ENCODE measurements at places on chromosomes 11 and 22. TPM values are rescaled to one million over a fixed set of nuclear protein-coding genes. Genes with fewer than 3 reads are reported as not detected.
A peak's percentile ranks its signal among the peaks of the same experiment; 100 is the strongest.

- H3K4me3 ChIP-seq, result no peak overlapping the region
- no peaks in the 10 kb centered on the region for H3K27me3 ChIP-seq
- H3K27ac ChIP-seq, result no peak overlapping the region
- DNase-seq, result no peak
- no peaks in the 10 kb centered on the region for H3K4me1 ChIP-seq
These were observed 70.2 kb downstream of the NOX4 start for GRCh38 chr11:89420981-89421380.

- no peaks in the 10 kb centered on the region for H3K36me3 ChIP-seq
- no peak overlapping the region for H3K27ac ChIP-seq
- no peak for DNase-seq
- H3K27me3 ChIP-seq, result no peaks in the 10 kb centered on the region
These were observed 717.9 kb downstream of the OPCML start for GRCh38 chr11:132814410-132814809.

GRCh38 chr11:47148270-47148669, 28.4 kb downstream of the ARFGAP2 start:
- no peaks in the 10 kb centered on the region for H3K27me3 ChIP-seq
- no peaks in the 10 kb centered on the region for H3K36me3 ChIP-seq
- H3K4me1 ChIP-seq, result peaks cover 5% of the 10 kb centered on the region
- no peak for DNase-seq

GRCh38 chr11:14638561-14638960, 5.0 kb upstream of the PDE3B start:
- no peaks in the 10 kb centered on the region for H3K27me3 ChIP-seq
- no peak overlapping the region for H3K27ac ChIP-seq
- DNase-seq, result no peak
- H3K4me3 ChIP-seq, result peak overlapping the region; percentile 49

DNA sequence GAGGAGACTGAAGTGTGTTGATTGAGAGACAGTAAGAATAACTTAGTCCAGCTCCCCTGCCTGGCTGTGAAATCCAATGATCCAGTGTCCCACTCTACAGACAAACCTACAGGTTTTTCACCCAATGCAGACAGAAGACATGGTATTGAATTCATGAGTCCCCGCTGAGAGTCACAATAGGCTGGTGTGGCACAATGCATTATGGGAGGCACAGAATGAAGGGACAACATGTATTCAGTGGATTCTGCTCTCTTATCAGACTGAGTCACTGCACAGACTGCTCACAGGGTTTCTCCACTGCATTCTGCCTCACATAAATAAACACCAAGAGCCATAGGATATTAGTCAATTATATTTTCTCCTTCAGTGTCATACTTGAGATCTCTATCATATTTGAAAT, 55.2 kb upstream of the TOP3B start:
- H3K27me3 ChIP-seq, result no peaks in the 10 kb centered on the region
- no peak overlapping the region for H3K4me3 ChIP-seq
- H3K36me3 ChIP-seq, result no peaks in the 10 kb centered on the region
- peaks cover 6% of the 10 kb centered on the region for H3K4me1 ChIP-seq
- no peak for DNase-seq
- no peak overlapping the region for H3K27ac ChIP-seq

DNA sequence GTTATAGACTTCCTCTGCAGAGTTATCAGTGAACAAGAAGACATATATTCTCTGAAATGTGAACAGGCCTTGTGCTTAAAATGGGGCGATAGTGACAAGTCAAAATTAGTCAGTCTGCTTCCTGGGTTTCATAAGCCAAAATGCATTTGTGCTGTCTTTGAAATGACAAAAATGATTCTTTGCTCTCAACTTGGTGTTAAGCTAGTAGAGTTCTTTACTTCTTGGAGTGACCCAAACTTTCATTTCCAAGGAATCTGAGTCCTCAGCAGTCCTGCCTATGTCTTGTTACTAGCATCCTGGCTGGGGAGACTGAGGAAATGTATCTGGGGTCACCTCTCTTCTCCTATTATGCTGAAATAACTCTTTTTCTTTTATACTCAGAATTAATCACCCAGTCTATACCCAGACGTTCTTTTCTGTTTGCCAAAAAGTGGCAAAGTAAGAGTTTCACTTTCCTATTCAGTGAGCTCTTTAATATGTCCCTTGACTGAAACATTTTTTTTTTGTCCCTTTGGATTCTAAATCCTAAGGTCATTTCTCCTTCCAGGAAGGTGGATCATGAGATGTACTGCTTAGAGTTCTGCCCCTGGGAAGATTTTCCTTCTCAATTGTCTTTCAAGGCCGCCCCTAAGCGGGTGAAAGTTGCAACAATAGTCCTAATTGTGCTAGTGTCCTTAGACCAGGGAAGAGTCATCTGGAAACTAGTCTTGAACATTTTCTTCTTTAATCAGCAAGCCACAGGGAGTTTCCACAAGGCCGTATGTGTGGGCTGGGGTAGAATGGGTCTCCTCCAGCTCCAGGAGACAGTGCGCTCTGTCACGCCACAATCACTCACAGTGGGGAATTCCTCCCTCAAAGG, 53.0 kb upstream of the RDX start:
- H3K27ac ChIP-seq, result peak overlapping the region; percentile 99
- H3K27me3 ChIP-seq, result no peaks in the 10 kb centered on the region
- peak overlapping the region; percentile 88 for H3K4me3 ChIP-seq
- H3K36me3 ChIP-seq, result peaks cover 9% of the 10 kb centered on the region
- DNase-seq, result peak; percentile 78

- no peaks in the 10 kb centered on the region for H3K27me3 ChIP-seq
- H3K36me3 ChIP-seq, result no peaks in the 10 kb centered on the region
- no peak for DNase-seq
- H3K27ac ChIP-seq, result no peak overlapping the region
- no peak overlapping the region for H3K4me3 ChIP-seq
- no peaks in the 10 kb centered on the region for H3K4me1 ChIP-seq
These were observed 286.8 kb upstream of the ANO3 start for GRCh38 chr11:26045082-26045481.

- H3K4me3 ChIP-seq, result no peak overlapping the region
- H3K27ac ChIP-seq, result no peak overlapping the region
- no peaks in the 10 kb centered on the region for H3K36me3 ChIP-seq
- peaks cover 9% of the 10 kb centered on the region for H3K27me3 ChIP-seq
- DNase-seq, result no peak
These were observed 5.0 kb upstream of the MYOD1 start for GRCh38 chr11:17714356-17714854.

GRCh38 chr11:126312961-126313360, 9.1 kb downstream of the DCPS start:
- H3K36me3 ChIP-seq, result peaks cover 26% of the 10 kb centered on the region
- H3K27me3 ChIP-seq, result no peaks in the 10 kb centered on the region
- no peak overlapping the region for H3K27ac ChIP-seq
- peaks cover 18% of the 10 kb centered on the region for H3K4me1 ChIP-seq
- no peak for DNase-seq

- H3K27me3 ChIP-seq, result no peaks in the 10 kb centered on the region
- no peak for DNase-seq
- peaks cover 31% of the 10 kb centered on the region for H3K4me1 ChIP-seq
- no peaks in the 10 kb centered on the region for H3K36me3 ChIP-seq
- H3K27ac ChIP-seq, result no peak overlapping the region
These were observed 82.9 kb downstream of the KCNQ1 start for GRCh38 chr11:2527621-2528291.

GRCh38 chr11:81915045-81915444, 818.6 kb downstream of the FAM181B start:
- DNase-seq, result no peak
- H3K27me3 ChIP-seq, result no peaks in the 10 kb centered on the region
- H3K4me1 ChIP-seq, result peaks cover 9% of the 10 kb centered on the region
- no peak overlapping the region for H3K27ac ChIP-seq
- no peaks in the 10 kb centered on the region for H3K36me3 ChIP-seq

- no peak overlapping the region for H3K4me3 ChIP-seq
- H3K4me1 ChIP-seq, result no peaks in the 10 kb centered on the region
- peak overlapping the region; percentile 61 for H3K27ac ChIP-seq
- peaks cover 37% of the 10 kb centered on the region for H3K27me3 ChIP-seq
These were observed 33.1 kb upstream of the SEPTIN5 start for GRCh38 chr22:19680911-19681862.

- H3K36me3 ChIP-seq, result no peaks in the 10 kb centered on the region
- no peak for DNase-seq
- no peak overlapping the region for H3K27ac ChIP-seq
These were observed 64.6 kb downstream of the SOX6 start for GRCh38 chr11:16291729-16292128.

The MYBPC3 gene
- total RNA-seq, result not detected

The TP53AIP1 gene
- total RNA-seq, result not detected

The ETS1 gene
- total RNA-seq, result 736 TPM

All from activated T-cell treated with anti-CD3 and anti-CD28 coated beads, Interleukin-2, amount 50 U/mL, for 72 hours (primary cell).